ENCODE measurements at places on chromosomes 4 and X. TPM values are rescaled to one million over a fixed set of nuclear protein-coding genes. Genes with fewer than 3 reads are reported as not detected.
A peak's percentile ranks its signal among the peaks of the same experiment; 100 is the strongest.

- H3K4me1 ChIP-seq = no peaks in the 10 kb centered on the region
- H3K36me3 ChIP-seq = no peaks in the 10 kb centered on the region
- H3K4me3 ChIP-seq = no peak overlapping the region
- H3K27ac ChIP-seq = no peak overlapping the region
- no peaks in the 10 kb centered on the region for H3K27me3 ChIP-seq
Measured at GRCh38 chr4:120281581-120281980, 214.9 kb upstream of the MAD2L1 start.

TAF7L gene
- total RNA-seq = 0.09 TPM

DNA sequence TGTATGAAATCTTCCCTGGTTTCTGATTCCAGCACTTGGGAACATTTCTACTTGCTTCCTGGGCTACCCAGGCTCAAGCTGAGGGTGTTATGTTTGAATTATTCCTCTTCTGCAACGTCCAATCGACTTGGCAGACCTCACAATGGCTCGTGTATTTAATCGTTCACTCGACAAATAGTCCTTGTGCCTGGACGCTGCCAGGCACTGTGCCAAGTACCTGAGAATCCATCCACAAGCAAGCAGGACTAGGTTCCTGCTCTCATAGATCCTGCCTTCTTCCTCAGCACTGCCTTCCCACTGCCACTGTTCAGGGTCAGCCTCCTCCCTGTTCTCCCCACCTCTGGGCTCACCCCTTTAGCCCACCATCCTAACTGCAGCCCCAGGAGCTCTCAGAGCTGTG, 113.3 kb downstream of the EFNB1 start:
- no peak overlapping the region for H3K27ac ChIP-seq
- H3K4me3 ChIP-seq = no peak overlapping the region
- no peak for DNase-seq
- H3K4me1 ChIP-seq = no peaks in the 10 kb centered on the region
- H3K36me3 ChIP-seq = no peaks in the 10 kb centered on the region
- H3K27me3 ChIP-seq = no peaks in the 10 kb centered on the region

CT45A10 gene
- total RNA-seq = not detected

DNA sequence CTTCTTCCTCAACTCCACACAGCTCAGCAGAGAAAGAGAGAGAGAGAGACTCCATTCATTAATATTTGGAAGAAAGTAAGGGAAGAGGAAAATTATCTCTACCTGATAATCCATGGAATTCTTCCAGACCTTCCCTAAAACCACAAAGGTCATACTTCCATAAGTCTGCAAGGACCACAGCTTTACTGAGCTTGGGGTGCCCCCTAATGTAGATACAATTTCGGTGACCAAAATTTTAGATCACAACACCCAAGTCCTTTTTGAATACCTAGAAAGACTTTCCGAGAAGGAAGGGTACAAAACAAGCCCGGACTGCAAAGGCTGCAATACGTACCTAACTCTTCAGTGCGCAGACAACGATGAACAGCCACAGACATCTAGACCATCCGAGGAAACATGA, 523.9 kb downstream of the GLUD2 start:
- DNase-seq = no peak
- no peaks in the 10 kb centered on the region for H3K4me1 ChIP-seq
- no peak overlapping the region for H3K27ac ChIP-seq
- H3K4me3 ChIP-seq = no peak overlapping the region

MRPL1 gene
- 12.8 TPM for total RNA-seq

GRCh38 chr4:73499996-73500765, 18.6 kb downstream of the AFM start:
- peak overlapping the region; percentile 49 for H3K27ac ChIP-seq
- no peak overlapping the region for H3K4me3 ChIP-seq
- H3K36me3 ChIP-seq = no peaks in the 10 kb centered on the region
- DNase-seq = no peak

DNA sequence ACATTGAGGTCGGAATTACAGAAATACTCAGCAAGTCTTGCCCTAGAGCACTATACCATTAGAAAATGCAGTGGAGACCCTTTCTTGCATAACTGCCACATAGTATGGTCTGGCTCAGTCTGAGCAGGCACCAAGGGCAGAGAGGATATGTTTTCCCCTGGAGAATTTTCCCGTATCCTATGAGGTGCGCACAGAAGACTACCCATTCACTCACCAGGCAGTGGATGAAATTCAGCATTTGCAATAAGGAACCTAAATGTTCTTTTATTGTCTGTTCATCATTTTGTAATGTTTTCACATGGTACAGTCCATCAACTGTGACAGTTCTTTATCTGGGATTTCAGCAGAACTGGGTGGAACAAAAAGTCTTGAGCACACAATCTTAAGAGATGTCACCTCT, 15.5 kb downstream of the JADE3 start:
- no peaks in the 10 kb centered on the region for H3K27me3 ChIP-seq
- H3K4me3 ChIP-seq = no peak overlapping the region
- H3K27ac ChIP-seq = no peak overlapping the region
- no peaks in the 10 kb centered on the region for H3K4me1 ChIP-seq

MGAT4D gene
- not detected for total RNA-seq

GRCh38 chrX:10071451-10072144, 85.2 kb upstream of the CLCN4 start:
- no peak for DNase-seq
- H3K27ac ChIP-seq = no peak overlapping the region
- H3K4me1 ChIP-seq = no peaks in the 10 kb centered on the region

DNA sequence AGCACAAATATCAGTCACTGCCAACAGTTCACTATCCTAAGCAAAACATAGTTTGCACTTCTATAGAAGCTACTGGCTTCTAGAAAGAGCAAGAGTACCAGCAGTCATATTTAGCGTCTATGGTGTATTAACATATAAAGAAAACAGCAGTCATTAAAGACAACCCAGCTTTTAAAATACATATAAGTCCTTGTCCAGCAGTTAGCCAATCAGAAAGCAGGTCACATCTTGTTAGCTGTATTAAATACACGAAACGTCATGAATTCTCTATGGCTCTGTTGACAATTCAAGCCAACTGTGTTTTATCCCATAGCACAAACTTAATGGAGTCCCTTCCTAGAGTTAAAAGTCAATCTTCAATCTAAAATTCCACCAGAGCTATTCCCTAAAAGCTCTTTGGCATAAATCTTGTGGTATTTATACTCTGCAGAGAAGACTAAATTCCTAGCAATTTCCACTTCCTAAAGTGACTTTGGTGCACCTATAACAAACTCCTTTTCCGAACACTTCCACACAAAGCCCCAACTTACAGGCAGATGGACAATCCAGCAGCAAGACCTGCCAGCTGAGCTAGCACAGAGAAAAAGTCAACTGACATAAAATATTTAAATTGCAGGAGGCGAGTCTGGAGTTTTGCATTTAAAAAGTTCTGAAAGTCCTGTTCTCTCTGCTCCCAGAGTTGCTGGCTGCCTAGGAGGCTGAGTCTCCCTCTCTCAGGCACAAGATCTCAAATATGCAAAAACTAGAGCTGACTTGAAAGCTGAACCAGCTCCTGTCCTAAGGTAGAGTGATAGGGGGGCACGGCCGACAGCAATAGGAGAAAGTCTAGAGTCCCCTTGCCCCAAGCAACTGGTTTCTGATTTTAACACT, 1.3 kb downstream of the LDB2 start:
- no peak for DNase-seq
- peak overlapping the region; percentile 27 for H3K27ac ChIP-seq
- peak overlapping the region; percentile 8 for H3K4me3 ChIP-seq
- no peaks in the 10 kb centered on the region for H3K27me3 ChIP-seq

GRCh38 chr4:14621731-14622463, 380.4 kb upstream of the CPEB2 start:
- DNase-seq = no peak
- no peaks in the 10 kb centered on the region for H3K4me1 ChIP-seq
- H3K27ac ChIP-seq = no peak overlapping the region
- H3K27me3 ChIP-seq = no peaks in the 10 kb centered on the region

GRCh38 chr4:1036976-1037810, 25.8 kb downstream of the FGFRL1 start:
- no peak for DNase-seq
- no peaks in the 10 kb centered on the region for H3K27me3 ChIP-seq
- no peaks in the 10 kb centered on the region for H3K4me1 ChIP-seq
- no peak overlapping the region for H3K4me3 ChIP-seq
- no peak overlapping the region for H3K27ac ChIP-seq

GRCh38 chr4:112343330-112344080, 46.3 kb downstream of the ALPK1 start:
- H3K27me3 ChIP-seq = no peaks in the 10 kb centered on the region
- H3K4me1 ChIP-seq = no peaks in the 10 kb centered on the region
- H3K36me3 ChIP-seq = no peaks in the 10 kb centered on the region
- DNase-seq = no peak

GRCh38 chr4:3280466-3280865, 12.4 kb upstream of the RGS12 start:
- no peaks in the 10 kb centered on the region for H3K36me3 ChIP-seq
- no peak overlapping the region for H3K27ac ChIP-seq
- DNase-seq = no peak
- H3K27me3 ChIP-seq = no peaks in the 10 kb centered on the region
- no peak overlapping the region for H3K4me3 ChIP-seq
- H3K4me1 ChIP-seq = no peaks in the 10 kb centered on the region

DNA sequence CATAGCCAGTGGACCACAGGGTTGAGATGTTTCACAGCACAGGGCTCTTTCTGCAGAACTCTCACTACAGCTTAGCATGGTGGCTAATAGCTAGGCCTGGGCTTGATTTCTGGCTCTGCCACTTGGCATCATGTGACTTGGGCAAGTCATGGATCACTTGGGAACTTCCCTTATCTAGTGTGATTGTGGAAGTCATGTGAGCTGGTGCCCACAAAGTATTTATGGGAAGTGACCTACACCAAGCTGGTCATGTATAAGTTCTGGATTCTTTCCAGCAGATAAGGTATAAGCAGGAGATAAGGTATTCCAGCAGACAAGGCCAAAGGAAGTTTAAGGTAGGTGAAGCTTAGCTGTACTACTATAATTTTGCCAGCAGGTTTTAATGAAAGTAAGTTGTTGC, 61.0 kb downstream of the REELD1 start:
- H3K36me3 ChIP-seq = no peaks in the 10 kb centered on the region
- H3K4me3 ChIP-seq = no peak overlapping the region
- no peaks in the 10 kb centered on the region for H3K4me1 ChIP-seq
- H3K27me3 ChIP-seq = no peaks in the 10 kb centered on the region
- H3K27ac ChIP-seq = no peak overlapping the region
- no peak for DNase-seq

APLN gene
- total RNA-seq = 5.3 TPM

DNA sequence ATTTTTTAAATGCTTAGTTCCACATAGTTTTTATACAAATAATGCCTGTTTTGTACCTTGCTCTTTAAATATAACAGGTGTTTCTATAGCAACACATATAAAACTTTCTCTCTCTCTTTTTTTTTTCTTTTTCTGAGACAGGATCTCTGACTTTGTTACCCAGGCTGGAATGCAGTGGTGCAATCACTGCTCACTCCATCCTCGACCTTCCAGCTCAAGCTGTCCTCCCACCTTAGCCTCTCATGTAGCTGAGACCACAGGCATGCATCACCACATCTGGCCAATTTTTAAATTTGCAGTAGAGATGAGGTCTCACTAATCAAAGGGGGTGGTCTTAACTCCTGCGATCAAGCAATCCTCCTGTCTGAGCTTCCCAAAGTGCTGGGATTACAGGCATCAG, 18.3 kb upstream of the SULT1E1 start:
- no peaks in the 10 kb centered on the region for H3K36me3 ChIP-seq
- DNase-seq = no peak
- no peak overlapping the region for H3K4me3 ChIP-seq
- no peaks in the 10 kb centered on the region for H3K27me3 ChIP-seq
- H3K27ac ChIP-seq = no peak overlapping the region
- H3K4me1 ChIP-seq = no peaks in the 10 kb centered on the region

MEPE gene
- total RNA-seq = not detected

DNA sequence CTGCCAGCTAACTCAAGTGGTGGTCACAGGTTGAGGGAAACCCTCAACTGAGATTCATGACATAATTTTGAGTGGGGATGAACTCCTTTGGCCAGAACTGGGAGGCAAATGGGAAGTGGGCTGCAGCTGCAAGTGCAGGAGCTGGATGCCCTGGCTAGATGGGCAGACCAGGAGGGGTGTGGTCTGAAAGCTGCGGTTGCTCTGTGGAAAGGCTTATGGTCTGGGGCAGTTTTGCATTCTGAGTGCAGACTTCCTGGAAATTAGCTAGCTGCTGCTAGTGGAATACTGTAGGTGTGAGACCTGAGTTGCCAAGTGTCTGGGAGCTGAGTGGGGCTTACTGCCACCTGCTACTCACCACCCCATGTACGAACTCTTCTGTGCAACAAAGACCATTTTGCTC, 52.1 kb upstream of the NAP1L2 start:
- H3K27me3 ChIP-seq = no peaks in the 10 kb centered on the region
- DNase-seq = no peak
- no peaks in the 10 kb centered on the region for H3K4me1 ChIP-seq
- H3K36me3 ChIP-seq = no peaks in the 10 kb centered on the region
- no peak overlapping the region for H3K4me3 ChIP-seq

UBE2K gene
- 20.7 TPM for total RNA-seq

DNA sequence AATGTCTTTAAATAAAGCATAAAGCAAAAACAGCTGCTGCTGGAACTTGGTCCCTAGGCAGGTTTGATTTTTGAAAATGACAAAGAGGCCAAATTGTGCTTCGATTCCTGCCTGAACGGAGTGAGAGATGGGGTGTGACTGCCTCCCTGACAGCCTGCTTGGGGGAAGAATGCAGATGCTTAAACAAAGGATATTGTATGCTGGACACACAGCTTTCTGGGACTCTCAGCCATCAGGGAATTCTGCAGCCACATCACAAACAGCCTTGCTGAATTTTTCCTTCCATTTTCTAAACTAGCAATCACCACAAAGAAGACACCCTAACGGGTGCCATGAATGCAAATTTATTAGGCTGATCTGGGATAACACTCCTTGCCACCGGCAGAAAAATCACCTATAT, 83.9 kb upstream of the CPEB2 start:
- no peak for DNase-seq
- peaks cover 7% of the 10 kb centered on the region for H3K4me1 ChIP-seq
- H3K36me3 ChIP-seq = no peaks in the 10 kb centered on the region
- no peak overlapping the region for H3K4me3 ChIP-seq

DNA sequence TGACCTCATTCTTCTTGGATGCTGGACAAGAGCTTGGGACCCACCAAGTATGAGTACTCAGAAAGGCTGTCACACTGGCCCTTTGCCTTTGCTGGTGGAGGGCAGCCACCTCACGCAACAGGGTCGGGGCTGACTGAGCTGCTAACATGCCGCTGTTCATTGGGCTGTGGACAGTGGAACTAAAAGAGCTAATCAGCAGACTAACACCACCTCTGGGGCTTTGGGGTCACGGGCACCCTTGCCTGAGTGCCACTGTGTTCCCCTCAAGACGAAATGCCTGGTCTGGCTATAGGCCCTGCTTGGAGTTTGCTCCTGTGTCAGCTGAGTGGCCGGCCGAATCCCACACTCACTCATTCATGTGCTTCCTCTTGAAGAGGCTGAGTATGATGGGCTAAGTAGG, 559.6 kb downstream of the SPRY1 start:
- no peaks in the 10 kb centered on the region for H3K4me1 ChIP-seq
- H3K27me3 ChIP-seq = no peaks in the 10 kb centered on the region
- DNase-seq = no peak
- no peak overlapping the region for H3K27ac ChIP-seq
- H3K36me3 ChIP-seq = no peaks in the 10 kb centered on the region

STATH gene
- not detected for total RNA-seq

Data from right lobe of liver (tissue), 6 donors.